ENCODE measurements at places on chromosomes 7 and 10.

DNA sequence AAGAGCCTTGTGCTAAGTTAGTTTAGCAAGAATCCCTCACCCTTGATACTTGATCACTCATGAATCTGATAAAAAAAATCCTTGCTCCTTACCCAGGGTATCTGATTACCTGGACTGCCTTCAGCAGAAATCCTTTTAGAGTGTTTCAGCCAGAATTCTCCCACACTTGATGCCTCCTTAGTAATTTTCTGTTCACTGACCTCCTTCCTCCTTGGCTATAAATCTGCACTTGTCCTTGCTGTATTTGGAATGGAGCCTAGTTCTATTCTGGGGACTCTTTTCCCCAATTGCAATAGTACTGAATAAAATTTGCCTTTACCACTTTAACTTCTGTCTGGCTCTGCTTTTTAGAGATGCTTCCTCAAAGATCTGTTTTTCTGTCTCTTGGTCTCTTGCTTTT, 84.9 kb downstream of the RPS24 start:
- no peak for DNase-seq

DNA sequence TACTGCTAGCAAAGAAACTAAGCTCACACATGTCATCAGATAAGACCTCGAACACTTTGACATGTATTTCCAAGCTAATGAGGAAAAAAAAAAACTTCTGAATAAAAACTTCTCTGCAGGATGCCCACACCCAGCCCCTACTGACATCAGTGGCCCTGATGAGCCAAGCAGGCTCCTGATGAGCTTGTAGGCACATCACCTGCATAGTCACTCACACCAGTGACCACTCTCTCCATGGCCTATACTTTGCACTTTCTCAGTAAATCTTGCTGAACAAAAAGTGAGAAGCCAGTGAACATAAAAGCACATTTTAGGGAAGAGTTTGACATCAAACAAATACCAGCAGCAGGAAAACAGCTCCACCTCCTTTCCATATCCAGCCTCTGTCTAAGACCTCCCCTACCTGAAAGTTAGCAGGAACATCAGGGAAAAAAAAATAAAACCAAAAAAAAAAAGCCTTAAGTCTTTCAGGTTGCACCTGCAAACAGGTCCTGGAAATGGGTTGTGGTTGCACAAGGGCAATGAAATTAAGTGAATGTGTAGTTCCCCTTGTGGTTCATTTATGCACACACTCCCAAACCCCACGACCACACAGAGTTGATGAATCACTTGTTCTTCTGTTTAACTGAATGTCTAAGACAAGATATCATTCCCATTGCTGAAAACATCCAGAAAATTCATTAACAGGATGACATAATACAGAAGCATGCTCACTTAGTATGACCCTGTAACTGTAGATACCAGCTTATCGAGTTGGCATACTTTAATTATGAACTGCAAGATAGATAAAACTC, 205.2 kb upstream of the PDE1C start:
- DNase-seq = no peak

DNA sequence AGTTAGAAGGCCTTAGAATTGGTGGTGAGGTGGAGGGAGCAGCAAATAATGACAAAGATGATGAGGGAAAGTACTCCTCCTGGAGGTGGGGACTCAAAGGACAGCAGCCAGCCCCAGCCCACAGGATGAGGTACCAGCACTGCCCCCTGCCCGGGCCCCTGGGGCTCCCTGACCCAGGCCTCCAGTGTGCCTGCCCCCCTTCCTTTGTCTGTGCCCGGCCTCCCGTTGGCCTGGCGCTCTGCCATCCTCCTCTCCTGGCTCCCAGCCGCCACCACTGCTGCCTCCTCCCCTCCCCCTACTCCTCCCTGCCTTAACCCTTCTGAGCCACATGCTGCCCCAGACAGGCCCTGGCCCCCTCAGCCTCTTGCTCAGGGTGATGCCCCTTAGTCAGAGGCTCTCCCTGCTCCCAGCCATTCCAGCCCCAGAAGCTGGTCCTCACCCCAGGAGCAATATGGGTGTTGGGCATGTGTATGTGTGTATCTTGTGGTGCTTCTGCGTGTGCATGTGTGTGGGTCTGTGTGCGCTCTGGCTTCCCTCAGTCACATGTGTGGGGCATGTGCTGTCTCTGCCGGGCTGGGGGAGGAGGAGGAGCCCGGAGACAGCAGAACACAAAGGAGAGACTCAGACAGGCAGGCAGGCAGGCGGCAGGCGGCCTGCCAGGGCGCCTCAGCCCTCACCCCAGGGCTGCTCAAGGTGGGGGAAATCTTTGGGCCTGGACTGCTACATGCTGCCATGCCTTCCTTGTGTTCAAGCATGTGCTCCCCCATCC, 2.6 kb downstream of the LDB1 start:
- peak; percentile 80 for DNase-seq

- no peak for DNase-seq
These were observed 24.7 kb downstream of the MKRN1 start for GRCh38 chr7:140454657-140455015.

GRCh38 chr10:34454590-34455261, 360.4 kb downstream of the PARD3 start:
- DNase-seq = no peak

- no peak for DNase-seq
These were observed 2.6 kb upstream of the HOXA9 start for GRCh38 chr7:27167916-27168264.

DNA sequence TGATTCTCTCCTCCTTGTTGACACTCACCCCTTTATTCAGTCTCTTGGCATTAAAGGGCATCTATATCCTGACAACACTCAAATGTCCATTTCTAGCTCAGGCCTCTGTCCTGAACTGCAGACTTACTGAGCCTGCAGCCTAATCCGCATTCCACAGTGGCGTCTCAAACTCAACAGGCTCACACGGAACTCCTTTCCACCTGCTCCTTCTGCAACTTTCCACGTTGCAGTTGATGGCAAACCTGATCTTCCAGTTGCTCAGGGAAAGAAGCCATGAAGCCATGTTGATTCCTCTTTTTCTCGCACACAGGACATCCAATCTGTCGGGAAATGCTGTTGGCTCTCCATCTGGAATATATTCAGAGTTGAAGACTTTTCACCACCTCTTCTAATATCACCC, 522.4 kb downstream of the CCSER2 start:
- no peak for DNase-seq

DNA sequence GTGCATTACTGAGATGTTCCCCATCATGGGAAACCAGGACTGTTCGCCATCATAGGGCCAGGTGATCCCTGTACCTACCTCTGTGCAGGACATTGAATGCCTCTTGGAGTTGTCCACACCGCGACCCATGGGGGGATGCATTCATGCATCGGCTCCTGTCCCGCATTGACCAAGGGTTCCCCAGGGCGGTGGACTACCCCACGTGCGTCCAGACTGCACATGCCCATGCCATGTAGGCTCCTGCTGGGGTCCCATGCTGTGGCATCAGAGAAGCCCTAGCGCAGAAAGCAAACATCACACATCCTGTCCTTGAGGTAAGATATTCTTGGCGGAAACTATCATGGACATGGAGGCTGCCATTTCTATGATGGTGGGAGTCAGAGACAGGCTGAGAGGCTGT, 121.6 kb upstream of the UNC5B start:
- DNase-seq = no peak

GRCh38 chr10:75870039-75870645, 438.7 kb downstream of the LRMDA start:
- DNase-seq = no peak
